Activated CD8-positive, alpha-beta memory T cell treated with anti-CD3 and anti-CD28 coated beads, Interleukin-2, amount 10 ng/mL, durations not matched to agents 7 days and 5 days (primary cell): ENCODE measurements at places on chromosomes 5 and 9.

DNA sequence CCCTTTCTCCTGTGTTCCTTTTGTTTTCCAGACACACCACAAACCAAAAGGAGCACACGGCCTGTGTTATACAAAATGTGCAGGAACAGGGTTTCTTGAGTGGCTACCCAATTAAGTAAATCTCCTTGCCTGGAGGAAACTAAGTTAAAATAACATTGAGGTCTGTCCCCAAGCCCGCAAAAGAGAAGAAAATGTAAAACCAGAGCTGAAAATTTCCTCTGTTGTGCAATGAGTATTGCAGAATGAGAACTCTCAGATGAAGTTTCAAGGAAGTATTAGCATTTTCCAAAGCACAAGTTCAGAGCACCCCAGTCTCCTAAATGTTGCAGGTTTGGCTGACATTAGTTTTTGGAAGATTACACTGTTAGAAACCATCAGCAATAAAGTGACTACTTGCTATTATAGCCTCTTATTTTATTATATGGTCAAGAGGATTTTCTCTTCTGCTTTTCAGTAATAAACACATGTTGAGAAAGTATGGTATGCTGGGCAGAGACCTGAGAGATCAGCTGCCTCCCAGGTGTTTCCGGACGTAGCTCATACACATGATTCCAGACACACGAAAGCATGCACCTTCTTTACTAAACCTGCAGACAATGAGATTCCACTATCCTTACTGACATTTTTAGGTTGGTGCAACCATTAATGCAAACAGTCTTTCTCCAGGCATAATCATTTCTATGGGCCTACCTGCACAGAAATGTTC lies 161.3 kb downstream of the SNCAIP start:
- no peak for DNase-seq

DNA sequence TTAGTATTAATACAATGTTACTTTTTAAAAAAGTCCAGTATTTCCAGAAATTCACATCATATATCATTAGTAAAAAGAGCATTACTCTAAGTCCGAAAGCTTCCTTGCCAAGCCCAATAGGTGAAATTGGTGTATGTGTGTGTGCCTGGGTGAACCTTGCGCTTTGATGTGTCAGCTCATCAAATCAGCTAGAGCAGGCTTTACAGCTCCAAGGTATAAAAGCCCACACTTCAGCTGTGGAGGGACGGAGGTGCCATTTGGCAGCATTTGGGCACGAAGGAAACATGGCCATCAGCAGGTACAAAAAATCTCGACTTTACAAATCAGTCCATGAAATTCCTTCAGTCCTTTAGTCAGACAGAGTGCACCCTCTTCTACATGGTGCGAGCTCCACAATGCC lies 76.5 kb upstream of the IL7R start:
- DNase-seq = no peak

GRCh38 chr5:21613971-21614488 lies 1239.1 kb downstream of the CDH12 start:
- DNase-seq = no peak

DNA sequence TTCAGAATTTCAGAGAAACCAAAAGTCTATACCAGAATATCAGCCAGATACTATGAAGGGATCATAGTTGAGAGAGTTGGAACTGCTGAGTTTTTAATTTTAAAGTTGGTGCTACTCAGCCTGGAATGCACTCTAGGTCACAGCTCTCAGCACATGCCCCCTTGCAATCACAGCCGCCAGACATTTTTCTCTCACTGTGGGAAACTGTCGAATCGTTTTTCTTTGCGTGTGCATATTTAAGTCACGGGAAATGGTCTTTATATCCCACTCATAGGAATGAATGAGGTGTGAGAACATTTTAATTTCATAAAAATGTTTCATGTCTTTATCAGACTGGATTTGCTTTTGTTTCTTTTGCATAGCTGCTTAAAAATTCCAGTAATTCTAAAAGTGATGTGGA lies 12.2 kb upstream of the SPDL1 start:
- DNase-seq = no peak

DNA sequence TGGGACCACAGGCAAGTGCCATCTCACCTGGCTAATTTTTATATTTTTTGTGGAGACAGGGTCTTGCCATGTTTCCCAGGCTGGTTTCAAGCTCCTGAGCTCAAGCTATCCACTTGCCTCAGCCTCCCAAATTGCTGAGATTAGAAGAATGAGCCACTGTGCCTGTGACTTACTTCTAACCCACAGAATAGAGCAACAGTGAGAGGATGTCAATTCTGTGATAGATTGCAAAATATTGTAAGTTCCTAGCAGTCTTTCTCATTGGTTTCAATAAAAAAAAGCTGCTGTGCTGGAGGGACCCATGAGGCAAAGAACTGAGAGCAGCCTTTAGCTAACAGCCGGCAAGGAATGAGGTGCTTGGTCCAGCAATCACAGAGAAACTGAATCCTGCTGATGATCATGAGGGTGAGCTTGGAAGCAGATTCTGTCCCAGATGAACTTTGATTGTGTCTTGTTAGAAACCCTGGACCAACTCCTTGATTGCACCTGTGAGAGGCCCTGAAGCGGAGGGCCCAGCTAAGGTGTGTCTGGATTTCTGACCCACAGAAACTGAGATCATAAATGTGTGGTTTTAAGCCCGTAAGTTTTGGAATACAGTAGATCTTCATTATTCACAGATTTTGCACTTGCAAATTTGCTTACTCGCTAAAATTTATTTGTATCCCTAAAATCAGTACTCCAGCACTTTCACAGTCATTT lies 149.7 kb downstream of the GCNT1 start:
- DNase-seq = no peak

DNA sequence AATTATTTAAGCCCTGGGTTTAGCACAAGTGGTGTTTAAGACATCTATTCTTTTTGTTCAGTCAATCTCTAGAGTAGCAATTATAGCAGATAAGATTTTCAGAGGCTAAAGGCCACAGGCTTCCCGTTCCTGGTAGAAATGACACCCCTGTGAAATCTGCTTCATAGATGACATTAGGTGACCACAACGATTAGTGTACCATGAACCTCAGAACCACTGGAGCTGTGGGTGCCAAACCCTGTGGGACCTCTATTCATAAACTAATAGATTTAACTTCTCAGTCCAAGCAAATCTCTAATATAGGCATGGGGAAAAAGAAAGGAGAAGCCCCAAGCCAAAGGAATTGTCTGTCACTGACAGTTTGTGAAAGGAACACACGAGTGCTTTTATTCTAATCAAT lies 207.4 kb downstream of the ARRDC3 start:
- DNase-seq = no peak

GRCh38 chr5:142079306-142079721 lies 29.3 kb upstream of the NDFIP1 start:
- DNase-seq = no peak

- DNase-seq = no peak
These were observed 346.9 kb downstream of the GADD45G start for GRCh38 chr9:89951675-89952074.

DNA sequence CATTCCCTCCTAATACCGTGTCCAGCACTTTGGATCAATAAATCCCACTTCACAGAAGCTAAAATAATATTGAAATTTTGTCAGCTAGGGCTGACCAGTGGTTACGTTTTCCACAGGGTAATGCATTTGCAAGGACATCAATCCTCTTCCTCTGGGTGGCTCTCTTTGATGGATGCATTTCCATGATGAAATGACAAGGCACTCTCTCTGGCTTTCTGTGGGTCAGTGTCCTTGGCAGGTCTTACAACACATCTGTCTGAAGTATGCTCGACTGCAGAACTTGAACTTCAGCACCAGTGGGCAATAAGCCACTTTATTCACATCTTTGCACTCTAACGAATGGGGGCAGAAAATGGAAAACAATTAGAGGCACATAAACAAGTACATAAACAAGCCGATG lies 330.1 kb downstream of the ADAMTS6 start:
- no peak for DNase-seq

GRCh38 chr9:124590889-124591641 lies 83.9 kb upstream of the NR5A1 start:
- no peak for DNase-seq

GRCh38 chr5:123438244-123438643 lies 15.0 kb upstream of the CEP120 start:
- peak; percentile 51 for DNase-seq

- DNase-seq = no peak
These were observed 297.0 kb downstream of the SLIT3 start for GRCh38 chr5:169003721-169004541.

GRCh38 chr9:89661956-89662717 lies 57.3 kb downstream of the GADD45G start:
- no peak for DNase-seq

DNA sequence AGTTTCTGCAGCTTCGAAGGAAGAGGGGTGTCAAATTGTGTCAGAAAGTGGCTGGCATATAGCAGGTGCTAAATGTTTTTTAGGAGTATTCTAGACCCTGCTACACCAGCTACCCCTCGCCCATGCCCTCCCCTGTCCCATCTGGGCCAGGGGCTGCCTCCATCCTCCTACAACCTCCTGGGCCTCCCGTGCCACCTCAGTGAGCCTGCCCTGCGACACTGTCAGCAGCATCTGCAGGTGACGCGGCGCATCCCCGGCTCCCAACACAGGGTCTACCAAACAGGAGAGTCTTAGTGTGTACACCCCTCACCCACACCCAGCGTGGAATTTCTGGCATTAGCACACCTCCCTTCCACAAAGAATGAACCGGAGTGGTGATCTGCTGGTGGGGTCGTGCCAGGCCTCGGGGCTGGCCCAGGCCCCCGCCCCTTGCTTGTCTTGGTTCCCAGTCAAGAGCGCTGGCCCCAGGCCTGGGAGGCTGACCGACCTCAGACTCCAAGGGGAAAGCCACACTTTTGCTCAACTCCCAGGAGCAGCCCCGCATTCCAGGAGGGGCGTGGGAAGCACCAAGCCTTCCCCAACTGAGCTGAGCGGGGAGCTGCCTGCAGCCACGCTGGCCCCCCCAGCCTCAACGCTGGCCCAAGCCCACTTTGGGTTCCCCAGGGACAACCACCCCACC lies 55.2 kb downstream of the NEURL1B start:
- DNase-seq = no peak

DNA sequence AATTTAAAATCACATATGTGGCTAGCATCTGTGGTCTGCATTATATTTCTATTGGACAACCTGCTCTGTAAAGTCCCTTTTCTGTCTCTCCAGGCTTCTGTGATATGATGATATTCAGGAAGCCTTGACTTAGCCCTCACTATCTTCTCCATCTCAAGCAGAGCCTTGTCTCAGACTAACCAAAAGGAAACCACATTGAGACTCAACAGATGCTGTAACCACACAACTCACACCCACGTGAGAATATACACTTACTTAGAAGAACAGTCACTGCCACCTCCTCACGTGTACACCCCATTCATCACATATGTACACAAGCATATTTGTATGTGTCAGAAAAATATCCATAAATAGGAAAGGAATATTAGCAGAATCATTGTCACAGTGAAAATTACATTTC lies 33.6 kb downstream of the HTR4 start:
- DNase-seq = peak; percentile 65

GRCh38 chr9:137984520-137985257 lies 107.1 kb downstream of the CACNA1B start:
- DNase-seq = no peak

GRCh38 chr5:141598391-141599345 lies 20.1 kb downstream of the DIAPH1 start:
- no peak for DNase-seq

- no peak for DNase-seq
These were observed 97.1 kb downstream of the SLC44A1 start for GRCh38 chr9:105341434-105342146.

DNA sequence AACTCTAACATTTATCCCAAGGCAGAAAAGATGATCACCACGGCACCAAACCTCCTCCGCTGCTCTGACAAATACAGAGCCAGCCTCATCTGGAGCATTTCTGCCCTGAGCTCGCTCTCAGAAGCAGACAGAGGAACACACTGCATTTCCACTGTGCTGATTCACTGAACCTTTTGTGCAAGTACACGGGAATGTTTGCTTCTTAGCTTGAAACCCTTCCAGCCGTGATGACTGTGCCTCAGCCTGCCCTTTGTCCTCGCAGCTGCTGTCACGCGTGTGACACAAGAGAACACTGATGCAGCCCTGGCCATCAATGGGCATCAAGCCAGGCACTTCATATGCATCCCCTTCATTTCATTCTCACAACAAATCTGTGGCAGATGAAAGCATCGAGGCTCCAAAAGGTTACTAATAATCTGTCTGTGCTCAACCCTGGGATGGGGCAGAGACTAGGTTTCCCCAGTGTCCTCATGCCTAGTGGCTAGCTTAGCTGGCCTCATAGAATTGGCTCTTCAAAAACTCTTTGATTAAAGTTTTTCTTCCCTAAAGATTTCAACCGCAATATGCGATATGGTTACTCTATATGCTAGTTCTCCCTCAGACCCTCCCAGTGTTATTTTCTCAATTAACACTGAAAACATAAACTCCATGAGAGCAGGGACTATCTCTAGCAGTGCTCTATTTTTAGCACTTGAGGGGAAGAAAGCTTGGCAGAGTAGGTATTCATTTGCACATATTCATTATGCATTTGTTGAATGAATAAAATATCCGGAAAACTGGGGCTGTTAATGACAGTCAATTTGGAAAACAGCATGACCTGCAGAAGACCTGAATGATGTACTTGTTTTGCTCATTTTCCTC lies 7.3 kb downstream of the CDC14B start:
- DNase-seq = no peak

GRCh38 chr9:116327701-116328405 lies 174.3 kb downstream of the PAPPA start:
- DNase-seq = no peak

- DNase-seq = no peak
These were observed 10.1 kb upstream of the NRARP start for GRCh38 chr9:137311986-137312851.

DNA sequence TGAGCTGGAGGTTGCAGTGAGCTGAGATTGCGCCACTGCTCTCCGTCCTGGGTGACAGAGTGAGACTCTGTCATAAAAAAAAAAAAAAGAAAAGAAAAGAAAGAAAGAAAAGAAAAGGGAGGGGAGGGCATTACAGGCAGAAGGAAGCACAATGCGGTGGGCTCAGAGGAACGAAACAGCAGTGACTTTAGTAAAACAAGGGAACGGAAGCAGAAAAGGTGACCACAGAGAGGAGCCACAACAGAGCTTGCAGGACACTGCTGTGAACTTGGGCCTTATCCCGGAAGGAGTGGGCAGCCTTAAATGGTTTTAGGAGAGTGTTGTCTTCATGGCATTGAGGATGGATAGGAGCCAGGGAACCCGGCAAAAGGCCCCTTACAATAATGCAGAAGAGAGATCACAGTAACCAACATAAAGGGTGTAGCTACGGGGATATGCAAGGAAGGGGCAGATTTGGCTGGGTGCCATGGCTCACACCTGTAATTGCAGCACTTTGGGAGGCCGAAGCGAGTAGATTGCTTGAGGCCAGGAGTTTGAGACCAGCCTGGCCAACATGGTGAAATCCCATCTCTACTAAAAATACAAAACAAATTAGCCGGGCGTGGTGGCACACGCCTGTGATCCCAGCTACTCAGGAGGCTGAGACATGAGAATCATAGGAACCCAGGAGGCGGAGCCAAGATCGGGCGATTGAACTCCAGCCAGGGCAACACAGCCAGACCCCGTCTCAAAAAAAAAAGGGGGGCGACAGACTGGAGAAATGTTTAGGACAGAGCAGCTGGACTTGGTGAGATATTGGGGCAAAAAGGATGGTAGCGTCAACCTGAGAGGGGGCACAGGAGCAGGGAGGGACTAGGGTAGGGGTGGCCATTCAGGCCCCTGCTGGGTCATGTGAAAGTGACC lies 83.9 kb upstream of the ZBTB43 start:
- peak; percentile 65 for DNase-seq
